ENCODE measurements at places on chromosomes 11 and 22.

- DNase-seq: no peak
Measured at GRCh38 chr11:18404062-18404461, 8.1 kb upstream of the LDHC start.

GRCh38 chr11:117910941-117911655 is 18.1 kb downstream of the TMPRSS13 start:
- no peak for DNase-seq

DNA sequence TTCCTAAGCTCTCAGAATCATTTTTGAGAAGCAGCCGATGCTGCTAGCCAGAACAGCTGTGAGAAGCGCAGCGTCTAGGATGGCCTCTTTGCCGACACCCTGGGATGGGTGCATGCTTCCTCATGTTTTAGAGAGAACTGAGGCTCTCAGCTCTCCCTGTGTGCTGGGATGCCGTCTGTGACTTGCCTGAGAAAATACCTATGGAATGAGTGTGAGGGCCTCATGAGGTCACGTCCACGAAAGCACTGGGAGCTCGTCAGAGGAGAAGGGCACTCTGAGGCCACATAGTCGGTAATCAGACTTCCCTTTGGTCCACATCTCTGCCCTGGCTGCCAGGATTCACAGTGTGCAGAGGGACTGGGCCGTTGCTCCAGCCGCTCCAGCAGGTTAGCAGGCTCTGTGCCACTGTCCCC is 54.7 kb downstream of the MICAL3 start:
- no peak for DNase-seq

GRCh38 chr11:36273110-36273509 is 16.1 kb downstream of the COMMD9 start:
- DNase-seq: no peak

DNA sequence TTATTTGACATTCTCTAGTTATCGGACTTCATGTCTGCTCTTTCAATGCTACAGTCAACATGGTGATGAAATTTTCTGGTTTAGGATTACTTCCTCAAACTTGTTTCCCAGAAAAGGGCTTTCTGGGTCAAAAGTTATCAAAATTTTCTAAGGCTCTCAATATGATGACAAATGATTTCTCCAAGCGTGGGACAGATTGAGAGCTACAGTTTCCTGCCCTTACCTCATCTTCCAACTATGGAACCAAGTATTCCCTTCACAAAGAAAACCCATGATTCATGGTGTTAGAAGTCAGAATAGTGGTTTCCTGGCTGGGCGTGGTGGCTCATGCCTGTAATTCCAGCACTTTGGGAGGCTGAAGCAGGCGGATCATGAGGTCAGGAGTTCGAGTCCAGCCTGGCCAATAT is 17.8 kb downstream of the MYO18B start:
- DNase-seq: no peak

GRCh38 chr11:19646308-19646707 is 66.3 kb upstream of the NAV2 start:
- no peak for DNase-seq

DNA sequence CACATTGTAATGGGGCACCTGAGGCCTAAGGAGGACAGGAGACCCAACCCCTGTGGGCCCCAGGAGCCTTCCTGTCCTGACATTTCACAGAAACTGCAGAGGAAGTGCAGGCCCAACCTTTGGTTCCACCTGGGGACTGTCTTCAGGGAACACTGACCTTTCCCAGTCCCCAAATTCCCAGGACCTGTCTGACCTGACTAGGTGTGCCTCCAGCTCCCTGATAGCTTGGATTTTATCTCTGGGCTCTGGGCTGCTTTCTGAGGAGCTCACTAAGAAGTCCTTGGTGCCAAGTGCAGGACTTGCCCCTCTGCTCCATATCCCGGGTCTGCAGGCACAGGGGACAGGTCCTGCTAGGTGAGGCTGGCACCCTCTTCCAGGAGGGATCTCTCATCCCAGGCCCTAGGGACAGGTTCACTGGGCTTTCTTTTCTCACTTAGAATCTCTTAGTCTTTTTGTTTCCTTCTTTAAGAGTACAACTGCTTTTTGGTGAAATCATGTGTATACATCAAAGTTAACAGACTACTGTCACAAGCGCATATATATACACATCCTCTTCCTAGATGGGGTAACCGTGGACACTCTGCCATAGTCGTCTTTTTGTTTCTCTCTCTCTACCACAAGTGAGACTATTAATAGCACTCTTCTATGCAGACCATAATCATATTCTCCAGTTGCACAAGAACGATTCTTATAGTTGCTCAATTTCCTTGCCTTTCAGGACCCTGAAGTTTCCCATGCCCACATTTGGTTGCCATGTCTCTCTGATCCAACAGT is 72.0 kb upstream of the IGLL5 start:
- no peak for DNase-seq

DNA sequence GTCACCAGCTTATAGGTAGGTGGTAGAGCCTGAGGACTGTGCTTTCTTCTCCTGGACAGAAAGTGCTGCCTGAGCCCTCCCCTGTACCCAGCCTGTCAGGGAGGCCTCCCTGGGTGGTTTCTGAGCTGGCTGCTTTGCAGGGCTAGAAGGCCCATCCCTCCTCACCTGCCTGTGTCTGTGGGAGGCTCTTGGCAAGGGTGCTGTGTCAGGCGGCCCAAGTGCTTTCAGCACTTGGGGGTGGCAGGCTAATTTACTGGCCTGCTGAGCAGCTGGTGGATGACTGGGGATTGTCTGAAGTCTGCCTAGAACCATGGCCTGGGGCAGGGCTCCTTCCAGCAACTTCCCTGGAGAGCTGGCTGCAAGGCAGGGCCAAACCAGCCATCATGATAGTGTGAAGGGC is 139.0 kb upstream of the NAV2 start:
- no peak for DNase-seq

- no peak for DNase-seq
Measured at GRCh38 chr22:31933816-31934482, 10.4 kb upstream of the YWHAH start.

- DNase-seq: no peak
Measured at GRCh38 chr11:12241401-12241800, 131.0 kb downstream of the MICAL2 start.

- no peak for DNase-seq
Measured at GRCh38 chr11:73577496-73577917, 20.4 kb downstream of the FAM168A start.

- peak; percentile 74 for DNase-seq
Measured at GRCh38 chr22:29040385-29041275, 21.0 kb downstream of the C22orf31 start.
